Cerebellum (tissue), 4 donors: ENCODE measurements at places on chromosomes 4 and X. TPM values are rescaled to one million over a fixed set of nuclear protein-coding genes. Genes with fewer than 3 reads are reported as not detected.

Gene GASK1B
- 30.6 TPM for total RNA-seq

Gene PRDM8
- 47.9 TPM for total RNA-seq

Gene ITIH6
- not detected for total RNA-seq

Gene CSAG3
- not detected for total RNA-seq

Gene ATP2B3
- total RNA-seq, result 5.6 TPM

Gene CFAP299
- 5.5 TPM for total RNA-seq

Gene MAGEC1
- total RNA-seq, result not detected

Gene AKAP14
- 2.4 TPM for total RNA-seq

Gene RAB39B
- total RNA-seq, result 20.1 TPM

Gene NPY5R
- total RNA-seq, result 4.5 TPM

Gene PNMA5
- total RNA-seq, result 0.82 TPM

Gene PDZD4
- total RNA-seq, result 89.6 TPM

Gene ARMCX4
- 22.4 TPM for total RNA-seq

Gene GAB3
- total RNA-seq, result 2.1 TPM

Gene SHROOM4
- 3.7 TPM for total RNA-seq

Gene EFHC2
- total RNA-seq, result 3.4 TPM
